ENCODE measurements at places on chromosomes 6 and 20.

- no peak for DNase-seq
Measured at GRCh38 chr6:170176898-170177771, 113.7 kb downstream of the DLL1 start.

DNA sequence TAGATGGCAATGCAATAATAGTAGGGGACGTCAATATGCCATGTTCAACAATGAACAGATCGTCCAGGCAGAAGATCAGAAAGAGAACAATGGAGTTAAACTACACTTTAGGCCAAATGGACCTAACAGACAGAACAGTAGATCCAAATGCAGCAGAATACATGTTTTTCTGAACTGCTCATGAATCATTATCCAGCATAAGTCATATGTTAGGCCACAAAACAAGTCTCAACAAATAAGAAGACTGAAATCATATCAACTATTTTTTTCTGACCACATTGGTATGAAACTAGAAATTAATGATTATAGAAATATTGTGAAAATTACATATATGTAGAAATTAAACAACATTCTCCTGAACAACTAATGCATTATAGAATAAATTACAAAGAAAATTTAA lies 10.2 kb upstream of the DEFB125 start:
- DNase-seq: no peak

- no peak for DNase-seq
Measured at GRCh38 chr20:23530937-23531567, 37.2 kb downstream of the CST9L start.

- DNase-seq: no peak
Measured at GRCh38 chr6:131292145-131292938, 157.1 kb downstream of the AKAP7 start.

DNA sequence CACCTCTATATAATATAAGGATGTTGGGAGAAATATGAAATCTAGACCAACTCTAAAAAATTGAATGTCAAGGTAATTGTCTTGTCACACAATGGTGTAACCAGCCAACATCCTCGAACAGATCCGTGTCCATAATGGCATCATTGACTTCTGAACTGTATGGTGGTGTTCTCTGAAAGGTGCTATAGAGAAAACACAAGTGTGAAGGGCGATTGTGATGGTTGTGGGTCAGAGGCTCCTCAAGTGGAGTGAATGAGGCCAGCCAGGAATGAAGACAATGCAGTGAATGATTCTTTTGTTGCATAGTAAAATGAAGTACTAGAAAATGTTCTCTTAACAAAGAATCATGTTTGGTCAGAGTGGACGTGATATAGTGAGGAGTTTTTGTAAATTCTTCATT lies 58.3 kb downstream of the CARMIL1 start:
- DNase-seq: no peak

All from GM20000 (cell line).